ENCODE measurements at places on chromosomes 6 and 20. TPM values are rescaled to one million over a fixed set of nuclear protein-coding genes. Genes with fewer than 3 reads are reported as not detected.

MOG gene
- not detected for total RNA-seq

HRH3 gene
- total RNA-seq = not detected

HMGCLL1 gene
- total RNA-seq = 0.16 TPM

EBF4 gene
- 2.4 TPM for total RNA-seq

HLA-DPA1 gene
- total RNA-seq = not detected

SNX5 gene
- total RNA-seq = 229 TPM

ELOVL4 gene
- 1.5 TPM for total RNA-seq

TMEM30A gene
- 43.4 TPM for total RNA-seq

PTPRK gene
- total RNA-seq = 18.5 TPM

SUPT3H gene
- 5.6 TPM for total RNA-seq

PRL gene
- total RNA-seq = not detected
